ENCODE measurements at places on chromosomes 1 and 21.
A peak's percentile ranks its signal among the peaks of the same experiment; 100 is the strongest.

DNA sequence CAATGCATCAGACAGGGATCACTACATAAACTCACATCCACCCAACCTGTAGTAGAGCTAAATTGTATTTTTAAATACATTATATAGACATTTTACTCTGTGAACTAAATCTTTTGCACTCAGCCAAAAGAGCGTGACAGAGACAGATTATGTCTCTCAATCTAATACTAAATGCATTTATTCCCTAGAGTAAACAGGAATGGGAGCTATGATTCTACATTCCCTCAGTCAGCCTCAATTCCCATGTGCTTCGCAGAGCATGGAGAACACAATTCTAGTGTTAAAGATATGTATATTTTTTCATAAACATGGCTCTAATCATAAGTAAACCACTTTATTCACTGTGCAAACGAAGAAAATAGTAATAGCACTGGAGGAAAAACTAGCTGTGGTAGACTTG lies 16.5 kb downstream of the PIGK start:
- no peak for DNase-seq

DNA sequence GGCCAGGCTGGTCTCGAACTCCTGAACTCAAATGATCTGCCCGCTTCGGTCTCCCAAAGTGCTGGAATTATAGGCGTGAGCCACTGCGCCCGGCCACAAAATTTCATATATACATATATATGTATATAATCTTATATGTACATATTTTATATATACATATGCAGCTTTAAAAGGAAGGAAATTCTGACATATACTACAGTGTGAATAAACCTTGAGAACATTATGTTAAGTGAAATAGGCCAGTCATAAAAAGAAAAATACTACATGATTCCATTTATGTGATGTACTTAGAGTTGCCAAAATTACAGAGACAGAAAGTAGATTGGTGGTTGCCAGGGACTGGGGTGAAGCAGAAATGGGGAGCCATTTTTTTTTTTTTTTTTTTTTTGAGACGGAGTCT lies 63.2 kb downstream of the NUP210L start:
- no peak for DNase-seq

DNA sequence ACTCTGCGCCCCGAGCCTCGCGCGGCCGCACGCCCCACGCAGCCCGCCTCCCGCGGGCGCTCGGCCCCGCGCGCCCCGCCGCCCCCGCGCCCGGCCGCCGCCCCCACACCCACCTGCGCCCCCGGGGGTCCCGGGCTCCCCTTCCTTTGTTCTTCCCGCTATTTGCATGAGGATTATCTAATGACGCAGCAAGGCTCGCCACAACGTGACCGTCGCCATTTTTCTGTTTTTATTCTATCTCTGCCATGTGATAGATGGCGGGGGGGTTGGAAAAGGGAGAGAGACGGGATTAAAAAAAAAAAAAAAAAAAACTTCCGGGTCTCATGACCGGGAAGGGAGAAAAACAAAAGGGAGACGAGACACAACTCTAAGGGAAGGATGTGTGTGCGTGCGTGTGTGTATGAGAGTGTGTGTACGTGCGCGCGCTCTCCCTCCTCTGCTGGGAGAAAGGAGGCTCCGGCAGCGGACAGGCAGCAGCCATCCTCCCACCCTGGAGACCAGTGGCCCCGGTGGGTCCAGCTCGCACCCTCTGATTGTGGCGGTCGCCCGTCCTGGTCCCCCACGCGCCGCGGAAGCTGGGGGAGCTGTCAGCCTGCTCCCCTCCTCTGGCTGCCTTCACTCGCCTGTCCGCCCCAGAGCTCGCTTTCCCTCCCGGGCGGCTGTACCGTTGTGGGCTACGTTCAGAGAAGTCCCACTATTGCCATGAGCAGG lies 80.4 kb upstream of the AK4 start:
- peak; percentile 25 for DNase-seq

GRCh38 chr1:160238408-160238807 lies 23.9 kb downstream of the DCAF8 start:
- DNase-seq, result no peak

- no peak for DNase-seq
Measured at GRCh38 chr21:29394051-29394450, 95.3 kb downstream of the BACH1 start.

DNA sequence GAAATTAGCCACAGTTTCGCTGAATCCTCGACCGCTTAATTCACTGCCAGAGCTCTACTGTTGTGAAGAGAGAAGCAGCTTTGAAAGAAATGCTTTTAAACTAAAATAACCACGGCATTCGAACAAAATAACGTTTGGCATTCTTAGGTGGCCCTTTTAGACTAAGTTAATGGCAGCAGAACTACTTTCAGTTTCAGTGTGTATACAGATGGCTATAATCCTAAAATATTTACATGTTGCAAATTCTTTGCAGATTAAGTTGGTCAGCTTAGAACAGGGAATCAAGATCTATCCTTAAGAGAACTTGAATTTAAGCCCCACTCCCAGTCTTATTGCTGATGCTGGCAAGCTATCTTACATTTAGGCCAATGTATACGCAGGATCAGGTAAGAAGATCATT lies 62.7 kb downstream of the ADSS2 start:
- DNase-seq, result no peak

DNA sequence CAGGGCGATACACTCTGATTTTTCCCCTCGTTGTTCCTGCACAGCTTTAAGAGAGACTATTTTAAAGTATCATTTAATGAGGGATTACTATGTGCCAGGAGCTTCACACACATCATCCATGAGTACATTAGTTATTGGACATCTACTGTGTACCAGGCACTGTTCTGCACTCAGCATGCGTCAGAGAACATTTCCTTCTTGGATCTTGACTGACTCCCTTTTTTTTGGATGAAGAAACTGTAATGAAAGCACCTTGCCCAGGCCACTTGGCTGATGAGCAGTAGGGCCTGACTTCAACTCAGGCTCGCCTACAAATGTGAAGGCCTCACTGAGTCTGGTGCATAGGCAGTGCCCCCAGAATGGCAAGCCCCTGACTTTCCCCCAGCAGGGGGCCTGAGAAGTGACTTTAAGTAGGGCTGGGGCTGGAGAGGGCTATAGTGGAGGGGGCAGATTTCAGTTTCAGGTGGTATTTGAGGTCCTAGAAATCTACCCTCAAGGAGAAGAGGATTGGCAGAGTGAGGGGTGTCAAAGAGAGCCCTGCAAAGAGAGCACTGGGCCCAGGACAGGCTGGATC lies 50.0 kb downstream of the PTPRU start:
- no peak for DNase-seq

DNA sequence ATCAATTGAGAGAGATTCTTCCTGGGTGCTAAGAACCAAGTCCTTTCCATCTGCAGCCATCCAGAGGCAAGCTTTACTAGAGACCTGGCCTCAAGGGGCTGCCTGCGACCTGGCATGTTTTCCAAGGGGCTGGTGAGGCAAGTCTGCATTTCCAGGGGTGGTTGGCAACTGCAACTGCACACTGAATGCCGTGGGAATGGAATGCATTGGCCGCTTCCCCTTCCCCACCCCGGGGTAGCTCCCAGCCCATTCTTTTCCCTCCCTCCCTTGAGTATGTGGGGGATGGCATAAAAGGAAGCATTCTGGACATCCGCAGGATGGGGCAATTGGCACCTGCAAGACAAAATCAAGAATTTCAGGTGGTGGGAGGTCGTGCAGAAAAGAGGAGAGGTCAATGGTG lies 155.1 kb downstream of the IGSF21 start:
- DNase-seq, result no peak

- DNase-seq, result peak; percentile 8
Measured at GRCh38 chr21:37642493-37642892, 273.8 kb downstream of the KCNJ6 start.

- no peak for DNase-seq
Measured at GRCh38 chr1:59078070-59078800, 218.7 kb upstream of the FGGY start.

DNA sequence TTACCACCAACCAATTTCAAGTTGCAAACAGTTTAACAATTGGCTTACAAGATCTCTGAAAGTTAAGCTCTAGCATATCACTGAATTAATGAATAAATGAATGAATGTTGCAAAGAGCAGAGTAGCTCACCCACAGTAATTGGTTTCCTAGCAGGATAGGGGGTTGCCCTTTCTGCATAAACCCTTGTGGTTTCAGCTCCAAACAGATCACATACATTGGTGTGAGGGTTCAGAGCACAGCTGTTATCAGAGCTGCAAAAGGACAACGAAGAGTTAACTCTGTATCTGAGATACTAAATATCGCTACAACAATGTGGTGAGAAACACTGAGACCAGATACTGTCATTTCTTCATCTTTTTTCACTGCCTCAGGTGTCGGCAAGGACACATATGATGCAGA lies 46.6 kb downstream of the NTNG1 start:
- DNase-seq, result no peak

DNA sequence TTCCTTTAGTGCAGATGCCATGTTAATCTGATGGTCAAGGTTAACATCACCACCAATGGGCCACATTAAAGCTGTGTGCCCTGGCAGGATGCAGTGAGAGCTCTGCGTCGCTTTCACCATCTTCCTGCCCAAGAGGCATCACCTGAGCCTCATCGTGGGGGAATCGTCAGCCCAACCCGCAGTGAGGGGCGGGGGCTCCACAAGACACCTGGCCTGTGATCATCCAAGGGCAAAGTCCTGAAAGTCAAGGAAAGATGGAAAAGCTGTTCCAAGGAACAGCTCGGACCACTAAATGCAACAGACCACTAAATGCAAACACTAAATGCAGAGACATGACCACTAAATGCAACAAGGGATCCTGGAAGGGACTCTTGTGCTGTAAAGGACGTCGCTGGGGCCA lies 49.9 kb downstream of the WDR4 start:
- no peak for DNase-seq

DNA sequence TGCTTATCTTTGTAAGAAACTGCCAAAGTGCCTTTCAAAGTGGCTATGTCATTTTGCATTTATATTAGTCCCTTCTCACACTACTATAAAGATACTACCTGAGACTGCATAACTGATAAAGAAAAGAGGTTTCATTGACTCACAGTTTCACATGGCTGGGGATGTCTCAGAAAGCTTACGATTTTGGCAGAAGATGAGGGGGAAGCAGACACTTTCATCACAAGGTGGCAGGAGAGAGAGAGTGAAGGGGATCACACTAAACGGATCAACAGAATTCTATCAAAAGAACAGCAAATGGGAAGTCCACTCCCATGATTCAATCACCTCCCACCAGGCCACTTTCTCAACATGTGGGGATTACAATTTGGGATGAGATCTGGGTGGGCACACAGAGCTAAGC lies 1352.0 kb upstream of the B3GALT2 start:
- no peak for DNase-seq

DNA sequence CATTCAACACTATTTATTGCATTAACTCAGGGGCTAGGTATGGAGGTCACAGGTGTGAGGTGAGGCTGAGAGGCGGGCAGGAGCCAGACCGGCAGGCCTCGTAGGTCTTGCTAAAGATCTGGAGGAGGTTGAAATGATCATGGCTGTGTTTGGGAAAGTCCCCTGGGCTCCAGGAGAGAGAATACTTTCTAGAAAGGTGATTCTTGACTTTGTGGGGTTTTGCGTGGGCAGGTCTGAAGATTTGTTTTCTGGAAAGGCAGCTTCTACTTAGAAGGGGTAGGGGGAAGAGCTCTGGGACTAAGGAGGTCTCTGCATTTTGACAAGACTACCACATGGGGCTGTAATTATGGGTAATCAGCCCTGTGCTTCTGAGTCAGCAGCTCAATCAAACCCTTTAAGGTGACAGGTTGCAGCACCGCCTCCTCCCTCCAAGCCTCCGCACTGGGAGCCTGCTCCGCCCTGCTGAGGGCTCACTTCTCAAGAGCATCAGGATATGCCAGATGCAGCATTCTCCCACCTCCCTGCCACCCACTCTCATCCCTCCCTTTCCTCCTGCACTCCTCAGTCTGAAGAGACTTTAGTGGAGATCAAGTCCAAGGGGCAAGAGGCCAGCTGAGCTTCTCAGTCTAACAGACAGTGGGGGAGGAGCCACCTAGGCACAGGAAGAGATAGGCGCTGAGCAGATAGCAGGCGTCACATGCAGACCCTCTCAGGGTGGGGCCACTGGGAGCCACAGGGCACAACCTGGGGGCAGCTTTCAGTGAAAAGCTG lies 30.5 kb downstream of the SLC30A1 start:
- no peak for DNase-seq

- DNase-seq, result peak; percentile 47
Measured at GRCh38 chr1:9196129-9197040, 38.2 kb upstream of the H6PD start.

GRCh38 chr1:39898648-39899603 lies 2.8 kb downstream of the MYCL start:
- no peak for DNase-seq

- no peak for DNase-seq
Measured at GRCh38 chr21:21666689-21667088, 668.5 kb downstream of the NCAM2 start.

- DNase-seq, result no peak
Measured at GRCh38 chr1:7930645-7931445, 9.8 kb downstream of the TNFRSF9 start.

DNA sequence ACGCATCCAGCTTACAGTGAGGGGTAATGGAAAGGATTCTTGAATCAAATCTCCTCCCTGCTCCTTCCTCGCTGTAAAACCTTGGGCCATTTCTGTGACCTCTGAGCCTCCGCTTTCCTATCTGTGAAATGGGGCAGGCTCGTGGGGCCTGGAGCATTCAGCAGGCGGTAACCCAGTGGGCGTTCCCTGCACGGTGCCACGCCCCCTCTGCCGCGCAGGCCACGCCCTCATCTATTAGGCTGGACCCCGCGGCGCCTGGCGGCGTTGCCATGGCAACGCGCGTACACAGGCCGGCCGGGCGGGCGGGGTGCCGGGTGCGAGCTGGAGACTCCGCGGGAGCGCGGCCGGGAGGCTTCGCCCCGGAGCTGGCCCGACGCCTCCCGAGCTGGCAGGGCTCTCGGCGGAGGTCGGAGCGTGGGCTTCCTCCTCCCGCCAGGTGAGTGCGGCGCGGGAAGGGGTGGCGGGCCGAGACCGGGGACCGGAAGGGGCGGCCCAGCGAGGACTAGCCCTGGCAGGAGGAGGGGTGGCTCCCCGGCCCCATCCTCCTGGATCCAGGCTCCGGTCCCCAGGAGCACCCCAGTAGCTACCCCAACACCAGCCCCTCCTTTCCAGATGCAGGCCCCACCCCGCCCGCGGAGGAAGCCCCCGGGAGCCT lies at the start of gene FHAD1:
Gene FHAD1 (plus strand): TSS at position 264 of the 655 bp plus-strand sequence. CDS start 4,562 bp downstream, outside the sequence.
- DNase-seq, result no peak

- DNase-seq, result no peak
Measured at GRCh38 chr1:46363121-46363520, 22.5 kb downstream of the NSUN4 start.

DNA sequence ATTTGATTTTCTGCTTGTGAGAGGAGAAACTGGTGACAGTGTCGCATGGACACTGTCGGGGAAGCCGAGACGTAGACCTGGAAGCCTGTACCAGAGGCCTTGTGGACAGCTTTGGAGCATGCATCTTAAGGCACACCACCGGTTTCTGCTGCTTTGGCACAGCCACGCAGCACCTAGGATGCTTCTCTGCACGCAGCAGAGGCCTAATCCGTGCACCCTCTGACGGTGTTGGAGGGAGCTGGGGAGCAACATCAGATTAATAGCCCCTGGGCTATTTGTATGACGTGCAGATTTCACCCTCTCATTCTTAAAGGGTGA lies 30.3 kb downstream of the TEX35 start:
- no peak for DNase-seq

- DNase-seq, result no peak
Measured at GRCh38 chr1:68375919-68376318, 73.8 kb downstream of the RPE65 start.

- DNase-seq, result no peak
Measured at GRCh38 chr1:43522776-43523480, 7.8 kb upstream of the PTPRF start.
